ENCODE measurements at places on chromosomes 16 and 17.

DNA sequence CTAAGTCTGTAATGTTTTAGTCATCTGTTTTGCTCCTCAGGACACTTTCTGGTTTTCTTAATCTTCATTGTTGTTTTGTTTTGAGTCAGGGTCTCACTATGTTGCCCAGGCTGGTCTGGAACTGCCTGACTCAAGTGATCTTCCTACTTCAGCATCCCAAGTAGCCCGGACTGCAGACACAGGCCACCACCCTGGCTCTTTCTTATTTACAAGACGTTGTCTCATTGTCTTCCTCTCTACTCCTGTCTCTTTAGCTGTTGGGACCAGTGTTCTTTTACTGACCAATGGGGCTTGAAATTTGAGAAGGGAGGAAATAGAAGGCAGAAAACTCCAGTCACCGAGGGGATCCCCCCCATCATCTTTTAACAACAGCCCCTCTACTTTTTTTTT, 1.2 kb downstream of the SCPEP1 start:
- no peak for DNase-seq

- DNase-seq, result no peak
Measured at GRCh38 chr17:56667925-56668458, 74.5 kb downstream of the NOG start.

- no peak for DNase-seq
Measured at GRCh38 chr17:40958086-40958953, 8.4 kb downstream of the KRT39 start.

GRCh38 chr16:9381905-9382304, 290.5 kb downstream of the HAPSTR1 start:
- DNase-seq, result no peak

DNA sequence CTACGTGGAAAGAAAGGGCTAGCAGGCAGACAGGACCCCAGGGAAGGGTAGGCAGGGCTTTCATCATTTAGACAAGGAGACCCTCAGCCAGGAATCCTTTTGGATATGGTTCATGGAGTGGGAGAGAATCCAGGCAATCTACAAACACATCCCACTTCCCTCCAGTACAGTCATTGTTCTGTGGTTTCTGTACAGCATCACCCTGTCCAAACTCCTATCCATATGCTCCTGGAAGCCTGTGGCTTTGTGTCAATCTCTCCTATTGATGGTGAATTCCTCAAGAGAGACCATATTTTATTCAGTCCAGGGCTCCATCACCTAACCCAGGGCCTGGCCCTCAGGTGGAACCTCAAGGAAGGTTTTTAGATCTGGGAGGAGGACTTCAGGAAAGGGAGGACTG, 99.2 kb downstream of the SPACA3 start:
- no peak for DNase-seq

DNA sequence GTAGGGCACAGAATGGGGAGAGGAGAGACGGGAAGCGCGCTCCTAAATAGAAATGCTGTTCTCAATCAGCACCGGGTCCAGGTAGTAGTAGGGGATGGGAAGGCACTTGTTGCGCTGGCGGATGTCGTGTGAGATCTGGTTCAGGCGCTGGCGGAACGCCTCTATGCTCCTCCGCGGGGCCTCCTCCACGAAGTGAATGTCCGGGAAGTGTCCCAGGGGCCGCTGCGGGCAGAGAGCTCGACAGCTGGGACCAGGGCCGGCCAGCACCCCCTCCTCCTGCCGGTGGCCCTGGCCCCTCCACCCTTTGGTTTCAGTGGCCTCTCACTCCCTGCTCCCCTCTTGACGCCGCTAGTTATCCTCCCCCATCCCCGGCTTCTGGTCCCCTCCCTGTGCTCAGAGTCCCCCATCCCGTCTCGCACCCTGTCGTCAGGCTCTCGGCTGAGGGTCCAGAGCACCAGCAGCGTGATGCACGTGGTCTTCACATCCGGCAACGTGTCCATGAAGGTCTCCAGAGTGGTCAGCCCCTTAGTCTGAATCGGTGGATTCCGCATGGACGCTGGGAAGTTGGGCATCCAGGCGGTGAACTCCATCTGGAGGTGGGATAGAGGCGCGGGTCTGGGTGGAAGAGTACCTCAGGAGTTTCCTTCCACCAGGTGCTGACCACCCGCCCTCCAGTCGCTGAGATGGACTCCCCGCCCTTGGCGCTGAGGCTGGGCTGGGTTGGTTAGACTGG, 14.6 kb downstream of the ALOX12B start:
- DNase-seq, result peak; percentile 74

DNA sequence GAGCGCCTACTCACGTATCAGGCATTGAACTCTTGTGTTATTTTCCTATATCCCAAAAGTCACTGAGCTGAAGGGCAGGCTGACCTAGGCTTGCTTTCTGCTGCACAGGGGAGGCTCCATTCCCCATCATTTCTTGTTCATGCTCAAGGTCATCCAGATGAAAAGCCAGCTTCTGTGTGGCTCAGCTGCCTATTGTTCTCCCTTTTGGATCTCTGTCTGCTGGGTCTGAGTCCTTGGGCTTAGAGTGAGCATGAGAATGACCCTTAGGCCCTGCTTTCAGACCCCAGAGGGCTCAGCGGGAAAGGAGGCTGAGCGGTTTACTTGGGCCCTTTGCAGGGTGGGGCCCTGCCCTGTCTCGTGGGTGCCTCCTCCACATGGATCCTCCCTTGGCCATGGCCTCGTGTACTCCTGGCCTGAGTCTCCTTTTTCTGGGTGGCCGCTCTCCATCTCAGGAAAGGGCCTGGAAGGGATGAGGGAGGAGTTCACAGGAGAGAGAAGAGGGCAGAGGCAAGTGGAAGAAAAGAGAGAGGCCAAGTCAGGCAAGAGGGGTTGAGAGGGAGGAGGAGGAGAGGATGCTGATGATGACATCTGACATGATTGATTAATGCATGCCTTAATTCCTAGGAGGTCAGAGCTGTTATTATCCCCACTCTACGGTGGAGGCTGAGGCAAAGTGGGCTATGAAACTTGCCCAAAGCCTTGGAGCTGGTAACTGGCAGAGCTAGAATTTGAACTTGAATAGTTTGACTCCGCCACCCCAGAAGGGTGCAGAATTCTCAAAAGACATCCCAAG, 19.8 kb upstream of the MAP3K14 start:
- peak; percentile 13 for DNase-seq

DNA sequence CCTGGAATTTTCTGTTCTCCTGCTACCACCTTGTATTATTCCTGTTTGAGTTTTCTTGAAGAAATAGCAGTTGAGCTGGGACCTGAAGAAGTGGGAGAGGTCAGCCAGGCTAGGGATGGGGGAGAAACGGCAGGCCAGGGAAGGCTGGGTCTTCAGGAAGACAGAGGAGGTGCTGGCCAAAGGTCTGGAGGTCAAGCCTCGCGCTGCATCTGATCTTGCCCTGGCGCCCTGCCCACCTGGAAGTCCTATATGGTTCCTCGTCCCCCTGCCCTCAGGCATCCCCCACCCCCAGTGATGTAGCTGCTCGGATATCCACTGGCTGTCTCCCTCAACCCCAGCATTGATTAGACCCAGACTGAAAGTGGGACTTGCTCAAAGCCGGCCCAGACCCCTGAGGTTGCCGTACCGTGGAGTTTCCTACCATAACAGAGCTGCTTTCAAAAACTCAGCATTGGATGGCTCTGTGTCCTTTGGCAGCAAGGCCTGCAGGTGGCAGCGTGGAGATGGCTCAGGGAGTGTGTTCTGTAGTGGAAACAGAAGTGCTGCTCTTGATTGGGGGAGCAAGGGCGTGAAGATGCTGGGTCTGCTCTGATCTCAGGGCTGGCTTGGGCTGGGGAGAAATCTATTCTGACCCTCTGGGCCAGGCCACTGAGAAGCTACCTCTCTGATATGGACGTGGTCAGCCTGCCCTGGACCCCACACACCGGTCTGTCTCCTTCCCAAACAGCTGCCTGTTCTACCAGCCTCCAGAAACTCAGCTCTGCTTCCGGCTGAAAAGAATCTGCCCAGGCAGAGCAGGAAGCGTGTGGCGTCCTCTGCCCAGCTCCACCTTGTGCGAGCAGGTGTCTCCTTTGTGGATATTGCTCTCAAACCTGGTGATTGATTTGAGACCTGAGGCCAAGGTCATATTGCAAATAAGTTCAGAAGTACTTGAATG, 107.0 kb upstream of the CACNG5 start:
- DNase-seq, result peak; percentile 73

GRCh38 chr16:930076-930475, 40.7 kb downstream of the LMF1 start:
- DNase-seq, result no peak

DNA sequence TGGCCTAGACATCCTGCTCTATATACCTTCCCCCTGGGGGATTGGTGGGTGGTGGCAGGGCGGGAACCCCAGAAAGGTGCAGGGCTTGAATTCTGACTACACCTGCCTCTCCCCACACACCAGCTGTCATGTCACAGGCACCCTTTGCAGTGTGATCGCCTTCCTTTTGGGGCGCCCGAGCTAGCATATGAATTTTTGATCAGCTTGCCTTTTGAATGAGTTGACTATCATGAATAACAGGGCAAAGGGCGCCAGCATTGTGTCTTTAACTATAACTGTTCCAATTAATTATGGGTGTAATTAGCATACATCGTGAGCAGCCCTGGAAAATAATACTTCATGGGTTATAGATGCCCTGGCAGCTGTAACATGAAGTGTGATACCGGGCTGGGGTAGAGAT, 72.7 kb downstream of the CYLD start:
- no peak for DNase-seq

GRCh38 chr17:48055531-48056245, 7.5 kb downstream of the NFE2L1 start:
- no peak for DNase-seq

GRCh38 chr17:48551214-48551555, 6.3 kb upstream of the HOXB2 start:
- no peak for DNase-seq

DNA sequence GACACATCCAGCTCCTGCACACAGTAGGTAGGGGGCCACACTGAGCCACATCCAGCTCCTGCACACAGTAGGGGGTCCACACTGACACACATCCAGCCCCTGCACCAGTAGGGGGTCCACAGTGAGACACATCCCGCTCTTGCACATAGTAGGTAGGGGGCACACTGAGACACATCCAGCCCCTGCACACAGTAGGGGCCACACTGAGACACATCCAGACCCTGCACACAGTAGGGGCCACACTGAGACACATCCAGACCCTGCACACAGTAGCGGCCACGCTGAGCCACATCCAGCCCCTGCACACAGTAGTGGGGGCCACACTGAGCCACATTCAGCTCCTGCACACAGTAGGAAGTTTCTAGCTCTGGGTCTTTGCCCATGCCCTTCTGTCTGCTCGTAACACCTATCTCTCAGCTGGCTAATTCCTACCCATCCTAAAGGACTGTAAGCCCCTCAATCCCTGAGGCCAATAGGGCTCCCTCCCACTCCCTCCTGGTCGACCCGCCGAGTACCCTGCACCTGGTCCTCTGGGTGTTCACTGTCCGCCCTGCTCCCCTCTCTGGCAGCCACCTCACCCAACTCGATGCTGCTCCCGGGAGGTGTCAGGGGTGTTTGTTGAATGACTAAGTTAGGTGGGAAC, 9.4 kb upstream of the ATP2A3 start:
- no peak for DNase-seq

DNA sequence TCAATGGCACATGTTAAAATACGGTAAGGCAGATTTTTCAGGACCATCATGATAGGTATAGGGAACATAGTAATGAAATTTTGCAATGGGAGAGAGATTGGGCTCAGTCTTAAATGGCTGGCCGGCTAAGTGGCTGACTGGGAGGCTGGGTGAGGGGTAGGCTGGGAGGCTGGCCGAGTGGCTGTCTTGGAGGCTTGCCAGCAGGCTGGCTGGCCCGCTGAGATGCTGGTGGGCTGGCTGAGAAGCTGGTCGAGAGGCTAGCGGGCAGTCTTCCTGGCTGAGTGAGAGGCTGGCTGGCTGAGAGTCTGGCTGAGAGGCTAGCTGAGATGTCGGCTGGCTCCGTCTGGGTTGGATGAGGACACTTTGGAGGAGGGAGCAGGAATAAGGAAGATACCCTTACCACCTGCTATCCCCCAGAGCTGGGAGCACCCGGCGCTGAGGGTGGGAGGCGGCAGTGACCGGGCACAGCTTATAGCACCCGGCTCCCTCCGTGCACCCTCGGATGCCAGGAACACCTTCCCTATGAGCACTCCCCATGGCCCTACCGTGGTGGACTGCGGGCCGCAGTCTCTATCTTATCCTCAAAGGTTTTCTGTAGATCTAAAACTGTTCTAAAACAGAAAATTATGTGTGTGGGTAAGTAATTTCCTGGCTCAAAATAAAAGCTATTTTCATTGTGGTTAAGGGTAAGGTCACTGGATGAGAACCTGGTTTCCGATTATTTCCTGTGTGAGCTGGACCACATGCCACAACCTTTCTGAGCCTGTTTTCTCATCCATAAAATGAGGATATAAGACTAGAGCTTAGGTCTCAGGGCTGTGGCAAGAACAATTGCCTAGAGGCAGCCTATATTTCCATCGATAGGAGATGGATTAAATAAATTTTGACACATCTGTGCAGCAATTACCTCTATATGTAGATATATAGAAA, 34.5 kb upstream of the TMC5 start:
- DNase-seq, result no peak

GRCh38 chr17:18933102-18934058, 18.6 kb upstream of the SLC5A10 start:
- peak; percentile 14 for DNase-seq

GRCh38 chr16:59411961-59412841, 678.1 kb upstream of the GOT2 start:
- DNase-seq, result no peak

GRCh38 chr17:75588596-75589011, 1.0 kb downstream of the MYO15B start:
- no peak for DNase-seq

DNA sequence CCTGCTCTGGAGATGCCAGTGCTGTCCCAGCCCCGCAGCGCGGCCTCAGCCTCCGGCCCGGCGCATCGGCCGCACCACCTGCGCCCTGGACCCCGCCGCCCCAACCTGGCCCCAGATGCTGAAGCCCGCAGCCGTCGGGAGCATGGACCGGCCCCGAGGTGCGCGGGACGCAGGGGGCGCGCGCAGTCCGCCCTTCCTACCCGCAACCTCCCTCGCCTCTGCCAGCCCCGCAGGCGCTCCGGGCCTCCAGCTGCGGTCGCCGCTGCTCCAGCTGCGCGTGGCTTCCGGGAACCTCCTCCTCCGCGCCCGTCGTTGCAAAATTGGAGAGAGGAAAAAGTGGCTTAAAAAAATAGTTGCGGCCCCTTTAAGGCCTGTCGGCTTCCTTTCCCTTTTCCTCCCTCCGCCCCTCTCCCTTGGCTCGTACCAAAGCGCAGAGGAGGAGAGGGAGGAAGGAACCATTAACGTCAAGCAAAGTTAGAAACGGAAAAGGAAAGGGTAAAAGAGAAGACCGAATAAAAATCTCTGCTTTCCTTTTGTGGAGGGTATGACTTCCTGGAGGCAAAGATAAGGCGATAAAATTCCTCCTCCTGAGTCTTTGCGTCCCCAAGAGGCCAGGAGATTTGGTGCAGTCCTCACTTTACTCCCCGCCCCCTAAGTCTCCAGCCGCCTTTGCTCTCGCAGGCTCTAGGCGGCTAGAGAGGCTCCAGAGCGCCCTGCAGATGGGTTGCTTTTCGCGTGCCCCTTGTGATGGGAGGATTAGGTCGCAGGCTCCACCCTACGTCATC, at the start of gene CDIPT:
TSS of gene CDIPT (minus strand) at position 343 of the 785 bp plus-strand sequence. CDS start 369 bp downstream, outside the sequence.
- peak; percentile 97 for DNase-seq
